ENCODE measurements at places on chromosomes 1 and 21. TPM values are rescaled to one million over a fixed set of nuclear protein-coding genes. Genes with fewer than 3 reads are reported as not detected.

GRCh38 chr1:205791568-205792180 lies 16.4 kb upstream of the RAB29 start:
- DNase-seq = no peak
- no peak overlapping the region for H3K27ac ChIP-seq
- no peak overlapping the region for H3K4me3 ChIP-seq

- H3K27ac ChIP-seq = no peak overlapping the region
- no peak overlapping the region for H3K4me3 ChIP-seq
- H3K36me3 ChIP-seq = no peaks in the 10 kb centered on the region
Observed at GRCh38 chr1:222991908-222992307, 151.1 kb downstream of the TLR5 start.

GRCh38 chr1:60813071-60813470 lies 269.3 kb upstream of the NFIA start:
- no peaks in the 10 kb centered on the region for H3K27me3 ChIP-seq
- H3K27ac ChIP-seq = no peak overlapping the region

DNA sequence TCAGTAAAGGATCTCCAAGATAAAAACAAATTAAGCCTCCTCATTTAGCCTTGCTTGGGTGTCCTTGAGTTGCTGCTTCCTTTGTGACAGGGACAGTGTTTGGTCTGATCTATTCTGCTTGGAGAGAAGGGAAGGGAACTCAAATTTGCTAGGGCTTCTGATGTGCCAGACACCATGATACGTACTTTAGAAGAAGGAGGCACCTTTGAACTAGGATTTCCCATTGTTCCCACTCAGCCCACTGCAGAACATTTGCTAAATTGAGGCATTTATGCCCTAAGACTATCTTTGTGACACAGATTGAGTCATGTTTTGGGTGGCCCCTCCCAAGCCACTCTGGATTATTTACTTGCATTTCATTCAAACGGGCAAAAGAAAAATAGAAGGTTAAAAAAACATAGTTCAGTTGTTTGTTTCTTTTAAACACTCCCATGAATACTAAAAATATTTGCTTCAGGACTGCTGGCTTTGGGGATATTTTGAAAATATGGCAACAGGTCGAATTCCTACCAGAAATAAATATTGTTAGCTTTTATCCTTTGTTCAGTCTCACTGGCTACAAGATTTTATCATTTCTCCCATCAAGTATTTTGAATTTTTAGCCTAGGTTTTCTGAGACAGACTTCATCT lies 81.9 kb upstream of the WLS start:
- no peaks in the 10 kb centered on the region for H3K4me1 ChIP-seq
- H3K36me3 ChIP-seq = no peaks in the 10 kb centered on the region
- H3K4me3 ChIP-seq = no peak overlapping the region
- H3K27me3 ChIP-seq = no peaks in the 10 kb centered on the region

GRCh38 chr1:94255476-94255875 lies 18.1 kb upstream of the ARHGAP29 start:
- no peaks in the 10 kb centered on the region for H3K27me3 ChIP-seq
- no peak overlapping the region for H3K4me3 ChIP-seq
- no peak for DNase-seq
- H3K27ac ChIP-seq = no peak overlapping the region
- H3K36me3 ChIP-seq = no peaks in the 10 kb centered on the region
- H3K4me1 ChIP-seq = peaks cover 10% of the 10 kb centered on the region

- DNase-seq = peak; percentile 37
- peak overlapping the region; percentile 95 for H3K27ac ChIP-seq
- H3K4me3 ChIP-seq = no peak overlapping the region
- H3K36me3 ChIP-seq = no peaks in the 10 kb centered on the region
Observed at GRCh38 chr1:31699341-31699891, 4.4 kb downstream of the COL16A1 start.

The DIP2A gene
- total RNA-seq = 43.9 TPM

GRCh38 chr1:200053646-200054045 lies 26.1 kb downstream of the NR5A2 start:
- no peak for DNase-seq
- H3K36me3 ChIP-seq = no peaks in the 10 kb centered on the region
- no peaks in the 10 kb centered on the region for H3K27me3 ChIP-seq
- no peak overlapping the region for H3K27ac ChIP-seq
- no peak overlapping the region for H3K4me3 ChIP-seq

The TEKT2 gene
- total RNA-seq = not detected

The COL11A1 gene
- 0.88 TPM for total RNA-seq

DNA sequence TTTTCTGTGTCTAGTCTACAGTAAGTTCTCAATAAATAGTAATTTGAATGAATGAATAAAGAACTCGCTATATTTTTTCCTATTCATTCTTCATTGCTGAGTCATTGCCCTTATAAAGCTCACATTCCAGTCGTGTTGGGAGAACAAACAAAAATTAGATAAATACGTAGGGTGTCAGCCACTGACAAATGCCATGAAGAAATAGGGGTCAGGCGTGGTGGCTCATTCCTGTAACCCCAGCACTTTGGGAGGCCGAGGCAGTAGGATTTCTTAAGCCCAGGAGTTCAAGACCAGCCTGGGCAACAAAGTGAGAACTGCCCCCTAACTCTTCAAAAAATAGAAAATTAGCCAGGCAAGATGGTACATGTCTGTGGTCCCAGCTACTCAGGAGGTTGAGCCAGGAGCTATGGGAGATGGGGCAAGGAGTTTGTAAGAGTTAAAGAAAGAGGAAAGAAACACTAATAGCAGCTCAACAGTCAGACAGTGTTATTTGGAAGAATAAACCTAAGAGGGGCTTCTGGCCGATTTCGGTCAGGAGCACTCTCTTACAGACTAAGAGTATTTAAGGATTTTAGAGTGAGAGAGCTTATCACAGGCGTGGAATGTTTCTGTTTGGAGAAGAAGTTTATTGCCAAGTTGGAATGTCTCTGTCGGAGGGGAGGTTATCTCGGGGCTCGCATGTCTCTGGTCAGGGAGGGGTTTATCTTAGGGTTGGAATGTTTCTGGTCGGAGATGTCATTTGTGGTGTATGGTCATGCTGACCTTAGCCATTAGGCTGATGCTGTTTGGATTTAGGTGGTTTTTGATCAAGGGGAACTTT lies 1.8 kb upstream of the CHML start:
- H3K4me1 ChIP-seq = no peaks in the 10 kb centered on the region

DNA sequence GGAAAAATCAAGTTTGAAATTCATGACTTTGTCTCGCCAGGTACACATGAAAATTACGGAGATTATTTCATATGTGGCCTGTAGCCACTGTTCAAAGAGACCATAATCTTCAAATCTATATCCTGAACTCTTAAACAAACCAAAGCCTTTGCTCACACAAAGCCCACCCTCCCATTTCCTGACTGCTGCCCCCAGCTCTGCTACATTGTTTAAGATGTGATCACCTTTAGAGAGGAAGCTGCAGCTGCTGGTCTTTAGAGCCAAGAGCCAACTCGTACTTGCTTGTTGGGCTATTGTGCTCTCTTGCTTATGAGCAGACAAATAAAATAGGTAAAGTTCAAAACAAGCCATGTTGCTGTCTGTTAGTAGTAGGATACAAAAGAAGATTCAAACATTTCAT lies 71.9 kb downstream of the DTL start:
- H3K27me3 ChIP-seq = no peaks in the 10 kb centered on the region
- H3K4me1 ChIP-seq = no peaks in the 10 kb centered on the region
- no peak overlapping the region for H3K4me3 ChIP-seq
- no peak for DNase-seq

GRCh38 chr1:101945884-101946283 lies 50.8 kb downstream of the OLFM3 start:
- no peak overlapping the region for H3K27ac ChIP-seq
- no peak for DNase-seq
- H3K4me1 ChIP-seq = no peaks in the 10 kb centered on the region
- no peaks in the 10 kb centered on the region for H3K27me3 ChIP-seq

The FAM72A gene
- 1.8 TPM for total RNA-seq

GRCh38 chr1:109492779-109493178 lies 1.1 kb upstream of the CYB561D1 start:
- H3K27ac ChIP-seq = no peak overlapping the region
- no peak for DNase-seq
- H3K4me3 ChIP-seq = no peak overlapping the region
- H3K4me1 ChIP-seq = no peaks in the 10 kb centered on the region
- peaks cover 5% of the 10 kb centered on the region for H3K36me3 ChIP-seq

The TIE1 gene
- 39.0 TPM for total RNA-seq

Measured in breast epithelium (tissue), 4 donors.